ENCODE measurements at places on chromosomes 5 and 9.

- no peak for DNase-seq
Measured at GRCh38 chr9:34035656-34036055, 13.0 kb downstream of the UBAP2 start.

DNA sequence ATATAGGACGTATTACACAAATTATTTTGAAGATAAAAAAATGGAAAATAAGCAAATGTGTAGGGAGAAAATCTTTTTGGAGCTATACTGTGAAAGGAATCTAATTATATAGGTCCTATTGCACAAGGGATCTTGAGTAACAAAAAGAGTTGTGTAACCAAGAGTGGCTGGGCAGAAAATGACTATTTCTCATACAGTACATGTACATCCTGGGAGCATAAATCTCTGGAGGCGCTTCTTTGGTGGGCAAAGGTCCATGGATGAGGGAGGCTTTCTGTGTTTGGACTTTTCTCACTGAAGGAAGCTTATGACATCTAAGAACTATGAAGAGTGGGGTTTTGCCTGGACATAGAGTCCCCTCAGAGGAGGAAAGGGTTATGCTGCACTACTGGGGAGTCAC is 29.8 kb downstream of the ANKS6 start:
- DNase-seq, result no peak

GRCh38 chr5:145237843-145238242 is 597.3 kb downstream of the PRELID2 start:
- DNase-seq, result no peak

DNA sequence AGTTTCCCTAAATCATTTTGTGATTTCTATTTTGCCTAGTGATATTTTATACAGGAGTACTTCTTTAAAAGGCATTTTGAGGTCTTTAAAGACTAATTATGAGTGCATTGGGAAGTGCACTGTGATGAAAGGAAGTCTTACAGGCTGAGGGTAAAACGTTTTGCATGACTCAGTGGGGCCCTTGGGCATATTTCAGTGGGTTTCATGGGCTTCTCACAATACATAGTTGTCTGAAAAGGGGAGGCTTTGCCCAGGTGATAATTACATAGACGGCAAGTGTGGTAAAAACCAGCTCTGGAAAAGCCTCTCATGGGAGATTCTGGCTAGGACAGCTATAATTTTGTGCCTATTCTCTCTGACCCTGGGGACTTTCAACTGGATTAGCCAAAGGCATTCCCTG is 387.2 kb downstream of the ARHGEF28 start:
- DNase-seq, result no peak

- no peak for DNase-seq
Measured at GRCh38 chr9:26756881-26757280, 135.7 kb downstream of the CAAP1 start.

- DNase-seq, result no peak
Measured at GRCh38 chr5:123438902-123439301, 15.7 kb upstream of the CEP120 start.

DNA sequence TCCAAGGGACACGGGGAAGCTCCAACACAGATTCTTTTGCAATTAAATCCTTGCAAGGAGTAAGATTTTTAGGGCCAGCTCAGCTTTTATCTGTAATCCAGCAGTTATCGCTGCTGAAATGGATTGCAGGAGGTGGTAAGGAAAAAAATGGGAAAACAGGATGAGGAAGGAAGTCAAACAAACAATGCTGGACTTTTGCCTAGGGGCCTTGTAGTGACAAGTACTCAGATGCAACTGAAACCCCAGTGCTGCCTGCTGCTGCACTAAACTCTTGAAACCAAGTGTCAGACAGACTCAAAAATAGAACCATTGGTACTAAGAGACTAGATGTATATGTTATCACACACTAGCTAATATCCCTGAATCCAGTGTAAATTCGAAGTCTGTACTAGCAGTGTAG is 309.2 kb downstream of the CTNND2 start:
- DNase-seq, result peak; percentile 53

GRCh38 chr9:86700629-86701028 is 246.7 kb downstream of the GAS1 start:
- peak; percentile 49 for DNase-seq

DNA sequence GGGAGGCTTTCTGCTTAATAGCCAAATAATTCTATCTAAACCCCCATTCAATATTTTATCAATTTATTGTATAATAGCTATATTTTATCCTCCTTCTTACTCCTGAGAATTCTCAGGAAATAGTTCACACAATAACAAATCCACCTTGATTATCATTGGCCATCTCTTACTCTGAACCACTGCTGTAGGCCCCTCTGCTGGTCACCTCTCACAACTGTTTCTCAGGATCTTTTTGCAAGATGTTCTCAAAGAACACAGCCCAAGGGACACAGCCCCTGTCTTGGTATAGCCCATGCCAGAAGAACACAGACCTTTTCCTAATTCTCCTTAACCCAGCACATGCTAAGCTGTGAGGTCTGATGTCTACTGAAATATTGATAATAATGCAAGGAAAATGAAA is 74.9 kb upstream of the HTR4 start:
- DNase-seq, result no peak

- no peak for DNase-seq
Measured at GRCh38 chr9:2027543-2028160, 12.5 kb downstream of the SMARCA2 start.
